ENCODE measurements at places on chromosomes 5 and 9.

GRCh38 chr5:134845335-134845851, 375 bp upstream of the C5orf24 start:
- DNase-seq, result no peak

GRCh38 chr5:138350563-138350890, 2.0 kb upstream of the KDM3B start:
- DNase-seq, result no peak

GRCh38 chr5:115116001-115116400, 53.7 kb downstream of the TRIM36 start:
- DNase-seq, result no peak

DNA sequence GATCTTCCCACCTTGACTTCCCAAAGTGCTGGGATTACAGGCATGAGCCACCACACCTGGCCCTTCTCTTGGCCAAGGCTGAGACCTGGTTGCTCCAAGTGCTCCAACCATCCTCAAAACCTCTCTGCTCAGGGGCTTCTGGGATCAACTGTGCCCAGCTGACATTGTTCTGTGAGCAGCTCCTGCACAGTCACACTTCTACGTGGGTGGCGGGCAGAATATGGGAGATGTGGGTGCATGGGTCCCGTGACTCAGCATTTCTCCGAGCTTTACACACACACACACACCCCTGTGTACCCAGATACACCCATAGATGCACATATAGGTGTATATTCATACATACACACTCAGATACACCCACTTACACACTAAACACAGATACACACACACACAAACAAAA, 10.5 kb upstream of the MYORG start:
- DNase-seq, result no peak

- DNase-seq, result no peak
Observed at GRCh38 chr5:166562246-166562645, 1729.2 kb upstream of the WWC1 start.

DNA sequence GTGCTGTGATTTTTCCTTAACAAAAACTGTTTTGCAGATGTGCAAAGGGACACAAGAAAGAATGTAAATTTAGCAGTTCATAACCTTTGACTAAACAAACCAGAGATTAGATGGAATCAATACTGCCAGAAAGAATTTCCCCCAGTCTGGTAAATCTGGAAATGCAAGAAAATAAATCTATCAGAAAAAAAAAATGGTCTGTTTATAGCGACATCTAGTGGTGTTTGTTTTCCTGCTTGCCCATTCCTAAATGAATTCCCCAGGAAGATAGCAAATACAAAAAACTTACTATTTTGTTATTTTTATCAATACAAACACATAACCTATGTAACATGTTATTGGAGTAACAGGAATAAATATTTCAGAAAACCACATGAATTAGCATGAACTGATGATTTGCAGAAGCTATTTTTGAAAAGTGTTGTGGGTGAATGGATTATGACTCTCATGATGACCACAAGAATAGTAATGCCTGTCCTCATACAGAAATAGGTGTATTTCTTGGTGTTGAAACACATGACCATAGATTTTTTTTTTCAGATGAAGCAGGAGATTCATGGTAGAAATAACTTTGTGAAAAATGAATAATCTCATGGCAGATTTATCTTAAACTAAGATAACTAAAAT, 1703.8 kb downstream of the MAT2B start:
- DNase-seq, result no peak

DNA sequence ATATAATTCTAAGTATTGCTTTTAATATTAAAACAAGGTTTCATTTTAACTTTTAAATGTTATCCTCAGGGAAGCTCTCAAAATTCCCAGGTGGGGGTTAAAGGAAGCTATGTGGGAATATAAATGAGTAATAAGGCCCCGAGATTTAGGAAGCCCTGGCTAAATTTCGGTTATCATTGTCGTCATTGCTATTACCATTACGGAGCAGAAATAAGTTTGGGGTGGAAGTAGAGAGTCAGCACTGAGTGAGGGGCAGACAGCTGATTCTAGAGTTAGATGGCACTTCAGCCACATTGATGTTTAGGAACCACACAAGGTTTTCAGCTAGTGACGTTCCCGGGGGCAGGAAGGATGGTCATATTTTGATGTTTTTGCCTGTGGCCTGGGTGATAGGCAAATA, 74.9 kb downstream of the NREP start:
- DNase-seq, result no peak

DNA sequence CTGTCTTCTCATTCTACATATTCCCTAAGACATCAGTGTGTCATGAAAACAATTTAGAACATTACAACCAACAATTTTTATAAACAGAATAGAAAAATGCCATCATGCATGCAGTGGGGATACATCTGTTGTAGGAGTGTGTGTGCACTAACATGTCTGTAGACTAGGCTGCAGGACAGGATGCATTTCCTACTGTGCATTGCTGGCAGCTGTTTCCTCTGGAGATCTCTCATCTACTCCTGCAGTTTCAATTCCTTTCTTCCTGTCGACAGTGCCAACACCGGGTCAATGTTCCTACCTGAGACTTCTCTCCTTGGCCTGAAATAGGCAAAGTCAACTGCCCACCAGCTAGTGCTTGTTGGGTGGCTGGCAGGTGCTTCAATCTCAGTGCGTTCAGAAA, 69.8 kb downstream of the ANKH start:
- no peak for DNase-seq

- peak; percentile 68 for DNase-seq
Observed at GRCh38 chr9:130240410-130241197, 25.0 kb upstream of the HMCN2 start.

DNA sequence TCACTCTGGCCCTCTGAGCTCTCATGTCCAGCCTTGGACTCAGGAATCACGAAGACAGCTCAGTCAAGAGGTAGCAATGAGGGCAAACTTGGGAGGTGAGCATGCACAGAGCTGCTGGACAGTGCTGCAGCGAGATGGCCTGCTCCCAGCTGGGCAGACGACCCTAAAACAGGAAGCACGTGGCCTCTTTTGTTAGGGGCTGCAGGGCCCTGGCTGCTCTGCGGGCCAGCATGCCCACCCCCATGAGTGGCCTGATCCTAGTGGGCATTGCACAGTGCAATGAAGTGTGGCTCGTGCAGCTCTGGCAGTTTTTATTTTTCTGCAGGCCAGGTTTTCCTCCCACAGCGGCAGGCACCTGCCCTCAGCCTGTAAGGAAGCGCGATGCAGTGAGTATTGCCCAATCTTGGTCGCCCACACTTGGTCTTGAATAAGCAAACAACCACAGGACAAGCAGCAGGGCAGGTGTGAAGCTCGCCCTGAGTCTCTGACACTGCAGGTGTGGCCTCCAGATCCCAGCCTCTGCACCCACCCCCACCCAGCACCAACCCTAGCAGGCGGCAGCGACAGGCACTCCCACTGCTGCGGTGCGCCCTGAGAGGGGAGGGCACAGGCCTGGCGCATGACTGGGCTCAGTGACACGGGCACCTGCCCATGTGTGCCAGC, 60.8 kb downstream of the SEMA4D start:
- no peak for DNase-seq

GRCh38 chr5:136042665-136043121, 13.9 kb downstream of the TGFBI start:
- no peak for DNase-seq

GRCh38 chr9:77909306-77909705, 122.3 kb downstream of the GNAQ start:
- DNase-seq, result no peak

DNA sequence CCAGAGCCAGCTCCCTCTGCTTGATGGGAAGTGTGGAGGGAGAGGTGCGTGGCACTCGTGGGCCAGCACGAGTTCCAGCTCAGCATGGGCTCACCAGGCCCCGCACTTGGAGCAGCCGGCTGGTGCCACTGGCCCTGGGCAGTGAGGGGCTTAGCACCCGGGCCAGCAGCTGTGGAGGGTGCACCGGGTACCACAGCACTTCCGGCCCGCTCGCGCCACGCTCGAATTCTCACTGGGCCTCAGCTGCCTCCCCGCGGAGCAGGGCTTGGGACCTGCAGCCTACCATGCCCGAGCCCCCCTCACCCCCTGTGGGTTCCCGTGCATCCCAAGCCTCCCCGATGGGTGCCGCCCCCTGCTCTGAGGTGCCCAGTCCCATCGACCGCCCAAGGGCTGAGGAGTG, 98.4 kb downstream of the DCP2 start:
- DNase-seq, result no peak

DNA sequence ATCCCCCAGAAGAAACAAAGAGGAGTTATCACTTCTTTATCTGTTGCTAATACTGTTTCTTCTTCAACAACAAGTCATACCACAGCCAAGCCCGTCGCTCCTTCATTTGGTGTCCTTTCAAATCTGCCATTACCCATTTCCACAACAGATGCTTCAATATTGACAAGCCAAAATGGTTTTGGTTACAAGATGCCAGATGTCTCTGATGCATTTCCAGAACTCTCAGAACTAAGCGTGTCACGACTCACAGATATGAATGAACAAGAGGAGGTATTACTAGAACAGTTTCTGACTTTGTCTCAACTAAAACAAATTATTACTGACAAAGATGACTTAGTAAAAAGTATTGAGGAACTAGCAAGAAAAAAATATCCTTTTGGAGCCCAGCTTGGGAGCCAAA, 16.0 kb upstream of the HAND1 start:
- DNase-seq, result no peak
